ENCODE measurements at places on chromosomes 6 and 20.

DNA sequence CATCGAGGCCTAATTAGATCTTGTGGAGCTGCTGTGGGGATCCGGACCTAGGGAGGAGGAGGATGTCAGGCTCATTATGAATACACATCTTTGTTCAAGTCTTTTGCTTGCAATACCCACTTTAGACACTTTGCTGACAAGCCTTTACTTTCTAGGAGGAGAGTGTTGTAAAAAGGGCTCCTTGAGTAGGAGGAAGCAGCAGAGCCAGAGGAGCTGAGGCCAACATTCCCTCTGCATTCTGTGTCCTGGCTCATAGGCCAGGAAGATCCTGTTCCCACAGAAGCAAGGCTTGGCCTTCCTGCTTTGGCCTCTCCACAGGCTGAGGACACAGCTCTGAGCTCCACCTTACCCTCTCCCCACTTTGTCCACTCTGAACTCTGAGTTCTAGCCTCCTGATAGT lies 67.1 kb downstream of the TPD52L1 start:
- DNase-seq = no peak

- peak; percentile 46 for DNase-seq
These were observed 35.0 kb downstream of the SHPRH start for GRCh38 chr6:145929037-145929633.

DNA sequence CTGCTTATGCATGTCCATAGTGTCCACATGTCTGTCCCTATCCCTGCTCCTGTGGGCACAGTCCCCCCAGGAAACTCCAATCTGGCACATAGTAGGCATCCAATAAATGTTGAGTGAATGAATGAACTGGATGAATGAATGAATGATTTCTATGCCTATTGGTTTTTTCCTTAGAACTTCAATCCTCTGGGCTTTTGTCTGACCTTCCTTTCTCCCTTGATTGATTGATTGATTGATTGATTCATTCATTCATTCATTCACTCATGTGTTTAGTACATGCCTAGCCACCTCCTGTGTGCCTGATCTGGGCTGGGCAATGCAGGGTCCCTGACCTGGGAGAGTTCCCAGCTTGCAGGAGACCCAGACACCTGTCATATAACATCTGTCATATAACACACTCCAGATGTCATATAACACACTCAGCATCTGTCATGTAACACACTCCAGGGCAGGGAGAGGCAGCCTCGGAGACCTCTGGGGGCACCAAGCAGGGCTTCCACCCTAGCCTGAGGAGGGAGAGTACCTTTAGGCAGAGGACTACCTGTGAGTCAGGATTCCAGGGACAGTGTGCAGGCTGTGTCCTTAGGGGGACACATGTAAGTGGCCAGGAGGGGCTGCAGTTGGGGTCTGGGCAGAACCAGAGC lies 17.9 kb downstream of the VSTM2L start:
- peak; percentile 93 for DNase-seq

GRCh38 chr20:10597637-10598036 lies 76.2 kb downstream of the JAG1 start:
- no peak for DNase-seq

GRCh38 chr6:71678091-71678490 lies 208.3 kb upstream of the RIMS1 start:
- no peak for DNase-seq

- DNase-seq = no peak
These were observed 13.1 kb downstream of the MDFI start for GRCh38 chr6:41651246-41651961.

DNA sequence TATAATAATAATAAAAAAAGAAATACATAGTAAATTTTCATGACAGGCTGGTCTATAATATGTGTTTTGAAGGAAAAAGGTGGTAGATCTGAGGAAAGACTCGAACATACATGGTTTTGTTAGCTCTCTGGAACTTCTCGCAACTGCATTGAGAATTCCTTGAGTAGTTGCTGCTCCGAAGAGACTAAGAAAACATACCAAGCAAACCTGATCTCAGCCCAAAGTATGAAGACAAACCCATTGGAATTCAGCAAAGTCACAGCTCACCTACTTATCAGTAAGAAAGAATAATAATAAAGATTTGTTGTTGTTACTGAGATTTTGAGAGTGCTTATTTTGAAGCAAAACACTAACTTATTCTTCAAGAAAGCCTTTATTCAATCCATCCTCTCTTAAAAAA lies 1107.1 kb upstream of the EYS start:
- DNase-seq = no peak

GRCh38 chr20:62066339-62066982 lies 780 bp upstream of the TAF4 start:
- DNase-seq = peak; percentile 85

- DNase-seq = no peak
These were observed 27.0 kb downstream of the STK4 start for GRCh38 chr20:44993343-44993742.

GRCh38 chr6:37283671-37284151 lies 25.8 kb upstream of the TMEM217 start:
- DNase-seq = no peak

- no peak for DNase-seq
These were observed 188.8 kb downstream of the BACH2 start for GRCh38 chr6:90107771-90108282.

DNA sequence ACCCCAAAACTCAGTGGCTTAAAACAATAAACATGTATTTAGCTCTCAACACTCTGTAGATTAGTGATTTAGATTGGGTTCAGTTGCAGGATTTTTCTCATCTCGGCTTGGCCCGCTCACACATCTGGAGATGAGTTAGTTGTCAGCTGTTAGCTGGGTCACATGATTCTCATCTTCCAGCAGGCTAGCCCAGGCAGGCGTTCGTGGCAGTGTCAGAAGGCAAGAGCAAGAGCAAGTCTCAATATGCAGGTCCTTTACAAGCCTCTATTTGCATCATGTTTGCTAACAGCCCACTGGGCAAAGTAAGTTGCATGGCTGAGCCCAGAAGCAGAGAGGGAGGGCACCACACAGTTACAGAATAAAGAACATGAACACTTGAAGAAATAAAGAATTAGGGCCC lies 83.6 kb upstream of the MYLIP start:
- DNase-seq = peak; percentile 31

DNA sequence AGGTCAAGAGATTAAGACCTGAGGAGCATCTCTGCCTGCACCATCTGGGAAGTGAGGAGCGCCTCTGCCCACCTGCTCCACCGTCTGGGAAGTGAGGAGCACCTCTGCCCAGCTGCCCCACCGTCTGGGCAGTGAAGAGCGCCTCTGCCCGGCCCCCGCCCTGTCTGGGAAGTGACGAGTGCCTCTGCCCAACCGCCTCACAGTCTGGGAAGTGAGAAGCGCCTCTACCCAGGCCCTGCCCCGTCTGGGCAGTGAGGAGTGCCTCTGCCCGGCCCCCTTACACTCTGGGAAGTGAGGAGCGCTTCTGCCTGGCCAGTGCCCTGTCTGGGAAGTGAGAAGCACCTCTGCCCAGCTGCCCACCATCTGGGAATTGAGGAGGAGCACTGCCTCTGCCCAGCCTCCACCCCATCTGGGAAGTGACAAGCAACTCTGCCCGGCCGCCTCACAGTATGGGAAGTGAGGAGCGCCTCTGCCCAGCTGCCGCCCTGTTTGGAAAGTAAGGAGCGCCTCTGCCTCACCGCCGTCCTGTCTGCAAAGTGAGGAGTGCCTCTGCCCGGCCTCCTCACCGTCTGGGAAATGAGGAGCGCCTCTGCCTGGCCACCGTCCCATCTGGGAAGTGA lies 270.4 kb upstream of the NRSN1 start:
- DNase-seq = no peak

DNA sequence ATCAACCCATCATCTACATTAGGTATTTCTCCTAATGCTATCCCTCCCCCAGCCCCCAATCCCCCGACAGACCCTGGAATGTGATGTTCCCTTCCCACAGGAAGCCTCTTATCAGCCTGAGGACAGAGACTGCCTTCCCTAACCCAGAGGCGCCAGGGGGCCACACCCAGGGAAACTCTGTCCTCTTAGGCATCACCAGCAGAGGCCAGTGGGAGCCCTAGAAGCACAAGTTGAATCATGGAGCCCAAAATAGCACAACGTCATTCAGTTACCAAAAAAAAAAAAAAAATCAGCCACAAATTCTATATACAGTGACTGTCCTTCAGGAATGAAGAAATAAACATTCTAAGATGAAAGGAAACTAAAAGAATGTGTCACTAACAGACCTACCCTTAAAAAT lies 625.7 kb downstream of the TFAP2A start:
- DNase-seq = no peak

GRCh38 chr6:170277893-170278742 lies 12.8 kb downstream of the DLL1 start:
- no peak for DNase-seq

- DNase-seq = peak; percentile 45
These were observed 395.3 kb downstream of the CD109 start for GRCh38 chr6:74091136-74091793.

DNA sequence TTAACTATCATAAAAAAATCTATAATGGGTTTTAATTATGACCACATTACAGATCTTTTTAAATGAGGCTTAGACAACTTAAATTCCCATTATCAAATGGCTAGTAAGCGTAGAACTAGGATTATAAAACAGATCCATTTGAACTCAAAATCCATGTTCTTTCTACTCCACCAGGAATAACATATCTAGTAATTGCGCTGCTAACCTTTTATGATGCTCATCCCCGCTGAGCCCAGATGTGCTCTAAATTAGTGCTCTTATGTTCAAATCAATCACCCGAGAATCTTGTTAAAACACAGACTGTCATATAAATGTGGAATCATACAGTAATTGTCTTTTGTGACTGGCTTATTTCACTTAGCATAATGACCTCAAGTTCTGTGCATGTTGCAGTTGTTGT lies 903.1 kb downstream of the PHF3 start:
- DNase-seq = peak; percentile 58

- DNase-seq = no peak
These were observed 211.1 kb downstream of the BMP7 start for GRCh38 chr20:57055345-57055744.

DNA sequence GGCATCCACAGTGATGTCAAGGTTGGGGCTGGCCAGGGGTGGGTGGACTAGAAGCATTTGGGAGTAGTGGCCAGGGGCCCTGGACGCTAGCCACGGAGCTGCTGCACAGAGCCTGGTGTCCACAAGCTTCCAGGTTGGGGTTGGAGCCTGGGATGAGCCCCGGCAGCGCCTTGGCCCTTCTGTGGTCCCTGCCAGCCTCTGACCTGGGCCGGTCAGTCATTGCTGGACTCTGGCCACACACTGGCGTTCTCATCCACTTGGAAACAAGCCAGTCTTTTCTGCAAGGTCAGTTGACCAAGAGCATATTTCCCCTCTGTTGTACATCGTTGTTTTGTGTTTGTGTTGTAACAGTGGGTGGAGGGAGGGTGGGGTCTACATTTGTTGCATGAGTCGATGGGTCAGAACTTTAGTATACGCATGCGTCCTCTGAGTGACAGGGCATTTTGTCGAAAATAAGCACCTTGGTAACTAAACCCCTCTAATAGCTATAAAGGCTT lies 8.4 kb downstream of the PSMA7 start:
- no peak for DNase-seq

DNA sequence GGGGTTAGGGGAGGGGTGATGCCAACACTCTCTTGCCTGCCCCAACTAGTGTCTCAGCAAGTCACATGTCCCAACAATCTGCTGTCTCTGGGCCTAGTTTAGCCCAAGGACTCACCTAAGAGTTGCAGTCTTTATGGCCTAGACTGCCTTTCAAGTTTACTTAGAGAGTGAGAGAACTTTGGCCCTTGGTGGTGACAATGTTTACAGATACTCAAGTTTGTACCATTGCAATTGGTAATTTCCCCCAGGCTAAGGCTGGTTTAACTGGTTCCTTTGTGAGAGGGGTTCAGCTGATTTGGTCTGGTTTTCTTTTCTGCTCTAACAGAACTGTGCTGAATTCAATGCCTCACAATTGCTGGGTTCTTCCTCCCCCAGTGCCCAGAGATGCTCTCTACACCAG lies 1279.9 kb upstream of the EYS start:
- no peak for DNase-seq

DNA sequence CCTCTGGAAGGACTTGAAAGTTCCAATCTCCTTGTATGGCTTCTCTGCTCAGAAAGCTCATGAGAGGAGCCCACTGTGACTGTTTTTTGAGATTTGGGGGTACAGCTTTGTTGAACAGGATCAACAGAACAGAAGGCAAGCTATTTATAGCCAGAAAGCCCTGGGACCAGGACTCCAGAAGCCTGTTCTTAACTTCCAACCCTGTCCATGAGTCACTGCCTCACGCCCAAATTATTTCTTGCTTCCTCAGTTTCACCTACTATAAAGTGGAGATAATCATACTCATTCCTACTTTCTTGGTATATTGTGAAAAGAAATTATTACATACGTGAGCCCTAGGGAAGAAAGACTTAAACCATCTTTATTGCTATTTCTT lies 100.9 kb upstream of the MARCKS start:
- no peak for DNase-seq

GRCh38 chr6:56739836-56740815 lies 97.4 kb upstream of the DST start:
- no peak for DNase-seq

DNA sequence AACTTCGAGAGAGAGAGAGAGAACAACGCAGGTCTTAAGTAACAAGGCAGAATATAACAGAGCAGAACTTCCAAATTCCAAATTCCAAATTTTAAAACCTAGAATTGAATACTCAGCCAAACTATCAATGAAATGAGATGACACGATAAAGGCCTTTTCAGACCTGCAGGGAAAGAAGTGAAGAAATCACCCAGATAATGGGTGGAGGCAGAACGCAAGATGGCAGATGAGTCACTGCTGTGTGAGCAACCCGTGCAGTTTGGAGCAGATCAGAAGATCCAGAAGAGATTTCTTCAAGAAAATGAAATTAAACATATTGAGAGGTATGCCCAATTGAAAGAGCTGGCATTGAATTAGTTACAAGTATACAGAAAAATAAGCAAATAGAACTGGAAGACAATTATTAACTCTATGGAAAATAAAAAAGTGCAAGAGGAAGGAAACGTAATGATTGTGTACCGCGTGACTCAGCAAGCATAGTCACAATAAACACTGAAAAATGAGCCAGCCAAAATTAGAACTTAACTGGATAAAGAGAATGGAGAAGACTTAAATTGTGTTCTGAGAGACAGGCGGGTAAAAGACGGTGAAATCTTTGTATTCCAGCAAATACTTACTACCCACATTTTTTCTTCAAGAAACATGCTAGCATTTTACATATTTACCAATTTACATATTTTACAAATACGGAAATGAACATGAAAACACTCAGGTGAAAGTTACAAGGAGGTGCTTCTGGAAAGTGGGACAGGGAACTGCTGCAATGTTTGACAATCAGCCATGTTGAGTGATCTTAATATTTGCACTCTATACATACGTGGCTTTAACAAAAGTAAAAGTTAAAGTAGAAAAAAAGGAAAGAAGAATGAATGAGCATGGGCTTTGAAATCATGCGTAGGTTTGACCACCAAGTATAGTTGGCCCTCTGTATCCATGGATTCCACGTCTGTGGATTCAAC lies 87.9 kb upstream of the CDYL start:
- no peak for DNase-seq

DNA sequence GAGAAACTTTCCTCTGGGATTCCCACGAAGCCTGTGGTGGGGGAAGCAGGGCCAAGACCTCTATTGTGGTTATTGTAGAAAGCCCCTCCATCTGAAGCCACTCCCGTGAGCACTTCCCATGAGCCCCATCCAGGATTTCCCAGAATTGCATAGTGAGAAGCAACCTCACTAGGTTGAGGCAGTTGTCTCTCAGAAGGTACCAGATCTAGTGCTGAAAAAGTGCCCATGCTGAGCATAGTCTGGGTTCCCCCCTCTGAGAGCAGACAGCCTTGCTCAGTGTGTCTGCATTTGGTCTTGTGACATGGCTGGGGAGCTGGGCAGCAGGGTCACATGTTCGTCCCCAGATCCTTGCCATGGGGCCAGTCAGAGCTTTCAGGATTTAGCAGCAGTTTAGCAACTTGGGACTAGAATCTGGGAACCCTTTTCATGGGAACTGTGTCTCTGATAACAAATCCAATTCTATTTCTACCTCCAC lies 38.6 kb downstream of the SLC9A8 start:
- no peak for DNase-seq

Data from SK-N-DZ (cell line).